Kidney glomerular epithelial cell (primary cell): ENCODE measurements at places on chromosomes 3 and 15.

GRCh38 chr3:42831321-42831713, 22.1 kb downstream of the ACKR2 start:
- peak; percentile 82 for DNase-seq

DNA sequence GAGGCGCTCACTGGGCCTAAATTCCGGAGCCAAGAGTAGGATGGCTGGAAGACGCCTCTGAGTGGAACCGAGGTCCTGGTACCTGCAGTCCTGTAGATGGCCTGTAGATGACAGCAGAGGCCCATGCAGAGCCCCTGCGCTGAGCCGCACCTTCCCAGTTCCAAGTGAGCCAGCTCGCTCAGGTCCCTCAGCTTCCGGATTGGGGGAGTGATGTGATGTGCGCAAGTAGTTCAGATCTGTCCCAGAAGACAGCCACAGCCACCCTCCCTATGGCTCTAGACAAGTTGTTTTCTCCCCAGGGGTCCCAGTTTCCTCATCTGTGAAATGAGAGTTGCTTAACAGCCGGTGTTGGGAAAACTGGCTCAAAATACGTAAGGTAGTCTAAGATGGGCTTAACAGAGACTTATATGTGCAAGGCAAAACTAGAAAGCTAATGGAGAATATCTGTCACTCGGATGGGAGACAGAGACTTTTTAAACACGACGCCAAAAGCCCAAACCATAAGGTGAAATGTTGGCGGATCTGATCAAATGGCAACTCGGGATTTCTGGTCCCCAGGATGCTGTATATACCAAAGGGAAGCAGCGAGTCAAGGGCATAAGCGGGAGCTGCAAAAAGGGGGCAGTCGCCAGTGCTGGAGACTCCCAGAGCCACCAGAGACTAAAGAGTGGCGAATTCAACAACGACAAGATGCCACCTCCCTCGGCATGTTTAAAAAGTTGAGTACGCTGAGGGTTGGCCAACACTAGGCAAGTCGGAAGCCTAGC, 765 bp upstream of the MAPKAPK3 start:
- DNase-seq = peak; percentile 72

GRCh38 chr3:171121801-171122200, 95.3 kb upstream of the SLC2A2 start:
- no peak for DNase-seq

DNA sequence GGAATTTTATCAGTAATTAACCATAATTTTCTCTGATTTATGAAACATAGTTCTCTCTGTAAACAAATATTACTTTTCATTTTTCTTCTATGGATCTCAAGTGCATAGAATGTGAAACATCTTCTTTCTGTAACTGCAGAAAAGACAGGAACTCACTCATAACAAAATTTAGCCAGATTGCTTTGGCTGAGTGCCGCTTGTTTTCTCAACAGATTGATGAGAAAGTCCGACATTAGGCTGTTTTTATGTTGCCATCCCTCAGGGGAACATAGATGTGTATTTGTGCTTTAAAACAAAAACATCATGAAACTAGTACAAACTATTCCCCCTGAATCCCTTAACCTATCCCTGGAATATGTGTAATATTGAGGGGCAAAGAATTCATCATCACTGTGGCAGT, 154.2 kb downstream of the B3GALNT1 start:
- no peak for DNase-seq

DNA sequence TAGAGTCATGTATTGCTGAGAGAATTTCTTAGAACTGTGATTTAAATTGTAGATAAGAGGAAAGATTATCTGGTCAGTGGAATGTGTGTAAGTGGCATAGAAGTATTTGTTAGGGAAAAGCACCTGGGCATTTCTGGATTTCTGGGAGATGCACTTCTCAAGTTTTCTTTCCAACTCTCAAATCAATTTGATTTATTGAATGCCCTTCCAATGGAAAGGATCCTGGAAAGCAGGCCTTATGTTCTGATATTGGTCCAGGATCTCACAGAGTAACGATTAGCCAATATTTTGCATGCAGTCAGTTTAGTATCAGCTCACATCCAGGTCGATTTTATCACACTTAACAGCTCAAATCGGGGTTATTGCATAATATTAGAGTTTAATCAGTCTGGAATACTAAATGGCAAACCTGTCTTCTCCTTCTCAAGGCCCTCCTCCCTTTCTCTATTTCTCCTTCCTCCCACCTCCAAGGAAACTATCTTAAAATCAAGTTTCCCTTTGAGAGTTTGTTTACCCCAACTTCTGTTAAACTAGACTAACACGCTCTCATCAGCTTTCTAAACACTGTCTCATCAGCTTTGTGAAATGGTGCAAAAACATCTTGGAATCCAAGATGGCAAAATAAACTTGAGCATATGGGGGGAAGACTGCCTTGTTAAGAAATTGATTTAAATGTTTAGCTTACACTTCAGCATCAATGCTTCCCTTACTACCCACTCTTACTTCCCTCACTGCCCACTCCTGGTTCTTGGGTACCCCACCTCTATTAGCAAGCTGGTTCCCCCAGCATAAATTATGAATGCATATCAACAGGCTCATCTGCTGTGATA, 9.5 kb downstream of the SOX2 start:
- no peak for DNase-seq

- DNase-seq = no peak
These were observed 112.0 kb downstream of the AKAP13 start for GRCh38 chr15:85492406-85492805.

- DNase-seq = no peak
These were observed 15.7 kb downstream of the CHST13 start for GRCh38 chr3:126539558-126540250.

DNA sequence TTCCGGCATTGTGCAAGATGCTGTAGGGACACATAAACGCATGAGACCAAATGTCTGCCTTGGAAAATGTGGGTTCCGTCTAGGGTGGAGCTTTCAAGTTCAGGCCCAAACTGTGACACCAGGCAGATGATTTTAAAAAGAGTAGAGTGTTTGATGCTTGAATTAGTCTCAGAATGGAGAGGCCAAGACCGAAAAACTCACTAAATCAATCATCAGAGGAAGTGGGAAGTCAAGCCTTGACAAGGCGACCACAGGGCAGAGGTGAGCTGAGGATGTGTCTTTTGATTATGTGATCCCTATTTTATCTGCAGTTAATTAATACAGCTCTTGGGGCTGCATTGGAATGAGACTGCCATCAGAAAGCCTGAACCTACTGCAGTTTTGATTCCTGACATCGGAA, 275.4 kb downstream of the ABHD5 start:
- no peak for DNase-seq

- no peak for DNase-seq
These were observed 72.5 kb downstream of the MITF start for GRCh38 chr3:69811452-69812401.

GRCh38 chr15:46301291-46301690, 666.5 kb downstream of the SQOR start:
- no peak for DNase-seq

- DNase-seq = no peak
These were observed 4.0 kb downstream of the GLYCTK start for GRCh38 chr3:52291508-52292181.

DNA sequence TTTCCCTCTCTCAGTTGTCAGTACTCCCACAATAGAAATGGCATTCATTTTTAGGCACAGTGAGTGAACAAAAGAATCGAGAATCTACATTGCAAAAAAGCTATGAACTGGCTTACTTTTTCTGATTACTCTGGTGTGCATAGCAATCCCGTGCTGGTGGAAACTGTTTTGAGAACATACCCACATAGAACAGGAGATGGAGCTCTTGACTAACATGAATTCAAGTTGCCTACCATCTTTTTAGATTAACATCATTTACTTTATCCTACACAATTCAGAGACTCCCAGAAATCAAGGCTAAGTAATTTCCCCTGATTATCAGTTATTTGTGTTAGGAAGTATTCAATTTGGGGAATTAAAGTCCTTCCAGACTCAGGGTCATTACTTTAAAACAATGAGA, 326.6 kb downstream of the ARPP21 start:
- peak; percentile 42 for DNase-seq

DNA sequence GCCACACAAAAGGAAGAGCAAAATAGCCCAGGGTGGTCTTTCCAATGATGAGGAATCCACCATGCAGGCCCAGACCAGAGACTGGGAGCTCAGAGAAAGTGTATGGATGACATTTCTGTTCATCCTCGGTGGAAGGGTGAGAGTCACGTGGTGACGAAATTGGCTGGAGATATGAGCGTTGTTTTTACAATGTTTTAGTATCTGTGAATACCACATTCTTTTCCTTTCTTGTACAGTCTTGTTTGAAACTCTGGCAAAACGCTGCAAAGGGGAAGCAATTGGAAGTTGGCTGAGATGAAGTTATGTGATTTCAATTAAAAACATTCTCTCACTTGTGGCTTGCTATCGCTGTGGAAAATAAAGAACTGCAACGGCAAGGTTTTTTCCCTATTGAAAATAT, 137.5 kb downstream of the MAGI1 start:
- DNase-seq = no peak

DNA sequence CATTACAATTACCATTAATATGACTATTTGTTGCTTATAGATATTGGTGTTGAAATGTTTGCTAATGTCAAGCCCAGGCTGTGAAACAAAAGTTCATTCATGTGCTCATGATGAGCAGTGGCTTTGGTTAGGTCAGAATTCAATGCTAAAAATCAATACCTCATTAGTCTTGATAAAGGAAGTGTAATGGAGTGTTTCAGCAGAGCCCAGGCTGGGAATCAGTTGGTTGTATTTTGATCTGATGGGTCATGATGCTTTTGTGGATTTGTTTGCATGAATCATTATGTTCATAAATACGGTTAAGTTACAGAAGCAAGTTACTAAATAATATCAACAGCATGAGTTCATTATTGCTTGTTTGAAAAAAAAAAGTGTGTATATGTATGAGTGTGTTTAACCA, 13.6 kb upstream of the ZNF774 start:
- no peak for DNase-seq

GRCh38 chr3:40009991-40010390, 200.6 kb downstream of the MYRIP start:
- no peak for DNase-seq

DNA sequence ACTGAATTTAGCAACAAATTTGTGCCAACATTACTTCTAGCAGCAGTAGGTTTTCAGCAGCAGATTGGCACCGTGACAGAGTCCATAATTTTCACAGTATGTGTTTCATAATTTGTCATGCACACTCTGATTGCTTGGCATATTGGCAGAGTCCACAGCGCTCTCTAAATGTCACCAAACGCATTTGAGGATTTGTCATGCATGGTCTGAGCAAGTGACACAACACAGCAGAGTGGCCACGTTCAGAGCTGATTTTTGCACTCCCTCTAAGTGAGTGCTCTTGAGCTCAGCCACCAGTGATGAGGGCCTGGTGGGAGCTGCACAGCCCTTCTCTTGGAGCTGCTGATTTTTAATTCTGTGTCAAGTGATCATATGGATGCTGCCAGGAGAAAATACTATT, 1270.8 kb downstream of the ROBO1 start:
- DNase-seq = no peak

DNA sequence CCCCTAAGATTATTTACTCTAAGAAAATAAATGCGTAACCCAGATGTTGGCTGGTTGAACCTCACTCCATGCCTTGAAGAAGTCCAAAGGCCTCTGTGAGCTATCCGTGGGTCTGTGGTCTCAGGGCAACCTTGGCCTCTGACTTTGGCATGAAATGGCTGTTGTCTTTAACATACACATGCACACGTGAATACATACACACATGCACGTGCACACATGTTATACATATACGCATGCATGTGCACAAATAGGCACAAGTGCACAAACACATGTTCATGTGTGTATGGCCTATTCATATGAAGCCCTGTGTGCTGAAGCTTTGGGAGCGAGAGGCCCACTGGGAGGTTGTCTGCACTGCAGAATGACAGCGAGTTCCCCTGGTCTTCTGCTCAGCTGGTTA, 50.8 kb downstream of the KLF15 start:
- DNase-seq = no peak

GRCh38 chr3:179482857-179483256, 31.6 kb upstream of the GNB4 start:
- DNase-seq = no peak

- peak; percentile 4 for DNase-seq
These were observed at the start of gene NTRK3 for GRCh38 chr15:88256279-88257230. TSS of gene NTRK3 (minus strand) at chr15:88256739. CDS start at chr15:88256153, 586 bp downstream.

DNA sequence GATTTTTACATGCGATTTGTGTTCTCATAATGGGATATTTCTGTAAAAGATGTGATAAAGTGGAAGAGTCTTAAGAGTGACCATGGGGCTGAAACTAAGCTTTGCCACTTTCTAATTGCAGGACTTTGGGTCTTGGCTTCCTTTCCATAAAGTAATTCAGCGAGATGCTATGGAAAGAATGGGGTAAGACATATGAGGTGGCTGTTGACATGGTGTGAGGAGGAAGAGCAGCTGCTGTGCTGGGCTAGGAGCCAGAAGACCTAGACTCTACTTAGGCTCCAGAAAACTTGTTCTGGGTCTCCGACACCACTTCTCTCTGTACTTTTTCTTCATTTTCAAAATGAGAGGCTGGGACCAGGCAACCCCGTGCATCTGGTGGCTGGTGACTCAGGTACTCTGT, 654.5 kb upstream of the CFAP20DC start:
- DNase-seq = no peak

DNA sequence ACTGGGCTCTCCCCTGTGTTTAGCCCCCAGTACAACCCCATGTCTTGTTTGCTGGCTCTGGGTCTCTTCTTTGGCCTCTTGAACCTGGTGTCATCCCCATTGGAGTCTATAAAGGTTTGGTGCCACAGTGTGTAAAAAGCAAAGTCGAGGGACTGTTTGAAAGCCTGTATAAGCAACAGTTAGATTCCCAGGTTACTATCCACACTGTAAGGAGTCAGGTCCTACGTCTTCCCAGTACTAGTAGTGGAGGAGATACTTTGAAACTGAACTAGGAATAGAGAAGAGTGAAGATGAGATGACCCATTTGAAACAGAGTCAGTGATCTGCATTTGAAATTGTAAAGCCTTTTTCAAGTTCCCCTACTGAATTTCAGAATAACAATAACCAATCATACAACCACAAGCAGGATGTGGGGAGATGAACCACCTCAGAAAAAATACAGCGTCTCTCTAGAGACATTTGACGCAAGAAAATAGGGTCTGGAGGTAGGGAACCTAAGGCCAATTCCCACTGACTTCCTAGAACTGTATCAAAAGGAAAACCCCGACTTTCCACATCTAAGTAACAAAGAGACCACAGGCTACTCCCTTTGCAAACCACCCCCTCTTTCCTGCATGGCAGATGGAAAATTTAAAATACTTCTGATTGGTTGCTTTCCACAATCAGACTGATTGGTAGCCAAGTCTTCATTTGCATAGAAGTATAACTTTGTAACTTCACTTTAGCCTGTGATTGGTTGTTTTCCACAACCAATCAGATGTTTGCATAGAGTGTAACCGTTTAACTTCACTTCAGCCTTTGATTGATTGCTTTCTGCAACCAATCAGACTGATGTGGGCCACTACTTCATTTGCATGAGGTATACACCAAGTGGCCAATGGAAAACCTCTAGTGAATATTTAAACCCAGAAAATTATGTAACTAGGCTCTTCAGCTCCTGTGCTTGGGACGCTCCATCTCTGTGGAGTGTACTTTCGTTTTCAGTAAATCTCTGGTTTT, 49.9 kb upstream of the NEDD4 start:
- DNase-seq = no peak

DNA sequence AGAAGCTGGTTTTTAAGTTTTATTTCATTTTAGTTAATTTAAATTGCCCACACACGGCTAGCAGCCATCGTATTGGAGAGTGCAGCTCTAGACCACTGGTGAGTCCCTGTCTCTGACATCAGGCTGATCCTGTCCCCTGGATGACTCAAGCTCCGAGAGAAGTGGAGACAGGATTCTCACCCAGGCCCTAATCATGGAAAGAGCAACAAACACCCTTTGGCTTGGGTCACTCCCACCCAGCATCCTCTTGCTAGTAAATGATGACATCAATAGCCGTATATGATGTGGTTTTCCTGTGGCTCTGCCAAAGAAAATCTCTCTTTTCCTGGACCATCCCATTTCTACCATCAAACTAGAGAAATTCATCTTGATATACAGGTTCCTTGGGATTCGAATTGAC, 182.2 kb downstream of the NTRK3 start:
- no peak for DNase-seq
